Esophagus squamous epithelium (tissue), 5 donors: ENCODE measurements at places on chromosomes 4 and X. TPM values are rescaled to one million over a fixed set of nuclear protein-coding genes. Genes with fewer than 3 reads are reported as not detected.

DNA sequence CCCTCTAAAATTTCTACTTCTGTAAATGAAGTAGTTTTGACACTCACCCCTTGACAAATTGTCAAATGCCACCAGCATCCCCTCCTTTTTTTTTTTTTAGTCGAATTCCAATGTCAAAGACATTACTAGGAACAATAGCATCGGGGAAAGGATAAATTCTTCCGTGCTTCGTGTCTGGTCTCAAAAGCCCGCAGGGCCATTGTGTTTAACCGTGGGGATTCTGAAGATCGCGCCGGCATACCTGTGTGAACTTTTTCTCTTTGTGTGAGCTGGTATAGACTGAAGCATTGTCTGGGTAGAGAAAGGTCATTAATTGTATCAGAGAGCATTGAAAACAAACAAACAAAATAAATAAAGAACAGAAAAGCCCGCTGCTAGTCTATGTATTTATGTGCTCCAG lies 313.9 kb downstream of the ASMT start:
- H3K4me1 ChIP-seq: no peaks in the 10 kb centered on the region
- H3K27me3 ChIP-seq: peaks cover 6% of the 10 kb centered on the region
- DNase-seq: no peak
- no peaks in the 10 kb centered on the region for H3K36me3 ChIP-seq

GRCh38 chrX:154308108-154308946 lies 12.7 kb downstream of the TKTL1 start:
- no peak overlapping the region for H3K4me3 ChIP-seq
- H3K36me3 ChIP-seq: no peaks in the 10 kb centered on the region
- H3K27ac ChIP-seq: no peak overlapping the region
- H3K27me3 ChIP-seq: no peaks in the 10 kb centered on the region
- no peak for DNase-seq

- DNase-seq: no peak
- H3K36me3 ChIP-seq: no peaks in the 10 kb centered on the region
- H3K27me3 ChIP-seq: no peaks in the 10 kb centered on the region
- no peaks in the 10 kb centered on the region for H3K4me1 ChIP-seq
Observed at GRCh38 chr4:96566755-96567154, 726.9 kb downstream of the PDHA2 start.

GRCh38 chrX:48960291-48960690 lies 2.9 kb upstream of the OTUD5 start:
- H3K36me3 ChIP-seq: no peaks in the 10 kb centered on the region
- no peak for DNase-seq
- no peaks in the 10 kb centered on the region for H3K27me3 ChIP-seq
- no peak overlapping the region for H3K4me3 ChIP-seq
- H3K27ac ChIP-seq: peak overlapping the region; percentile 96

The JCHAIN gene
- total RNA-seq: 2.0 TPM
